ENCODE measurements at places on chromosomes 7 and 10. TPM values are rescaled to one million over a fixed set of nuclear protein-coding genes. Genes with fewer than 3 reads are reported as not detected.
A peak's percentile ranks its signal among the peaks of the same experiment; 100 is the strongest.

- DNase-seq = no peak
Measured at GRCh38 chr7:30700941-30701340, 18.7 kb upstream of the CRHR2 start.

DNA sequence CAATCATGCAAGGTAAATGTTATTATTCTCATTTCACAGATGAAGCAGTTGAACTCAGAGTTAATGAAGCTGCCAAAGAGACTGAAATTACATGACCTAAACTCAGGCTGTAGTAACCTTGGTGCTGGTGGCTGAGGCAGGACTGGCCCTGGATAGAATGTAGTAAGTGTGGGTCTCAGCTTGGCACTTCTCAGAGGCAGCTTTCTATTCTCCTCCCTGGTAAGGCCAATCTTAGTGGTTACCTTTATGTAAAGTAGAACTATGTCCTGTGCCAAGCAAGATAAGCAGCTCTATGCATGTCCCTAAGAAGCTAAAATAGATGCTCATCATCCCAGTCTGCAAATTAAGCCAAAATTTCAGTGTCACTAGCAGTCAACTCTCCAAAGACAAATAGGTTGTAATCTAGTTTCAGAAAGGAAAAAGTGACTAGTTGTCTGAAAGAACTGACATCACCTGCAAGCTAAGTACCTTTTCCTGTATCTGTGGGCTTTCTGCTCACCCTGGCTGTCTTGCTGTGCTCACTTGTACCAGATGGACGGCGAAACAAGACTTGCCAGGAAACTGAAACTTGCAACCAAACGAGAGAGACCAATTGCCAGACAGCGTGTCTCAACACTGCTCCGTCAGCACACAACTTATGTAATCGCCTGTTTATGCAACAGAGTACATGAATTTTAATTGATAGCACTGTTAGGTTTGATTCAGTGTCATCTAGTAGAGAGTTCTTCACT lies 43.7 kb downstream of the CH25H start:
- DNase-seq = no peak

GRCh38 chr10:35635576-35635975 lies 6.5 kb downstream of the FZD8 start:
- peak; percentile 74 for DNase-seq

GNAT3 gene
- polyA plus RNA-seq = not detected

DNA sequence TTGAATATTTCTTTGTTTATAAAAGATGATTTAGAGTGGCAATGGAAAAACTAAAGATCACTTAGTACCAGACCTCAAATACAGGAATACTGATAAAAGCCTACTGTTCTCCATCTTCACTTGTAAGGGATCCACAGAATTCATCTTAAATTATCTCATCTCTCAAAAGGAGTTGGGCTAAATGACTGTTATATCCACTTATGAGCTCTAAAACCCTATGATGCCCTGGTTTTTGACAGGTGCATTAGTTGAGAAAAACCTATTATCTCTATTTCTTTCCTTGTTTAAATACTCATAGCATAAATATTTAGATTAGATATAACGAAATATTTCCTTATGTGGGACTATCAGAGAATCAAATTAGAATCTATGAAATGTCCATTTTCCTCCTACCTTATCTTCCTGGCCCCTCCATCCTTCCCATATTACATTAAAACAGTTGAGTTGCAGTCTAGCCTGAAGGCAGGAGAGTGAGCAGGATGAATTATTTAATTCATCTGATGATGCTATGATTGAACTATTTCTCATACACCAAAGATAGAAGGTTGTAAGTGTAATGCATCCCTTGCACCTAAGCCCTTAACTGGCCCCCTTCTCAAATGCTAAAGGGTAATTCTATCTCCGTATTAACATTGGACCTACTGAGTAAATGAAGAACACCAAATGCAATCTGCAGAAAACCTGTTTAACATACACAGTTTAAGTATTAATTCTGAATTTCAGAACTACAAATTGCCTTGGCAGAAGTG lies 29.7 kb downstream of the PPP3CB start:
- no peak for DNase-seq

DNA sequence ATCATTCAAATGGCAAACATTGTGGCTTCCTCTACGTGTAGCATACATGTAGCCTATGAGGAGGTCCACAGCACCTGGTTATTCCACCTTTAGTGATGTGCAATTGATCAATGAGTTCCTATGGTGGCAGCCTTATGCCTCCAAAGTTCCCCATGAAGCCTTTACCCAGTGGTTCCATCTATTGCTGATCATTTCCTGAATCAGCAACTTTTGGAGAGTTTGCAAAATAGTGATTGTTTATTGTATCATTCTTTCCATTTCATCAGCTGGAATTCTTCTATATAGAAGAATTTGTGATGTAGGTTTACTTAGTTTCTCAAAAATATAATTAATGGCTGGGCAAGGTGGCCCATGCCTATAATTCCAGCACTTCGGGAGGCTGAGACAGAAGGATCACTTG lies 380.2 kb upstream of the MKI67 start:
- no peak for DNase-seq

DNA sequence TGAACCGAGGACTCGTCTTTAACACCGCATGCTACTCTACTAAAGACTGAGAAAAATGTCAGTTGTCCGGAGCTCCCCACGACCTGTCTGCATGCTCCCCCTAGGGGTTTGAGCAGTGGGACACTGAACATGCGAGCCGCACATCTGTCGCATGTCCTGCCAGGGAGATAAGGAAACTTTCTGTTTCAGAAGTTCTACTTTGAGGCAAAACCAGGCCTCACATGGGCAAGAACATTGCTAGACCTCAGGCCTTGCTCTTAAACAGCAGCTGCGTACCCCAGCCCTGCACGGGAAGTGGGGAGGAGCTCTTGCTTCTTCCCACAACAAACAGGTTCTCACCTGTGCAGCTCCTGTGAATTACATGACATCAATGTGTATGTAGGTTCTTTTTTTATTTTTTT lies 30.3 kb upstream of the HERPUD2 start:
- no peak for DNase-seq

GRCh38 chr10:96585736-96586418 lies 935 bp downstream of the TM9SF3 start:
- peak; percentile 7 for DNase-seq

DNA sequence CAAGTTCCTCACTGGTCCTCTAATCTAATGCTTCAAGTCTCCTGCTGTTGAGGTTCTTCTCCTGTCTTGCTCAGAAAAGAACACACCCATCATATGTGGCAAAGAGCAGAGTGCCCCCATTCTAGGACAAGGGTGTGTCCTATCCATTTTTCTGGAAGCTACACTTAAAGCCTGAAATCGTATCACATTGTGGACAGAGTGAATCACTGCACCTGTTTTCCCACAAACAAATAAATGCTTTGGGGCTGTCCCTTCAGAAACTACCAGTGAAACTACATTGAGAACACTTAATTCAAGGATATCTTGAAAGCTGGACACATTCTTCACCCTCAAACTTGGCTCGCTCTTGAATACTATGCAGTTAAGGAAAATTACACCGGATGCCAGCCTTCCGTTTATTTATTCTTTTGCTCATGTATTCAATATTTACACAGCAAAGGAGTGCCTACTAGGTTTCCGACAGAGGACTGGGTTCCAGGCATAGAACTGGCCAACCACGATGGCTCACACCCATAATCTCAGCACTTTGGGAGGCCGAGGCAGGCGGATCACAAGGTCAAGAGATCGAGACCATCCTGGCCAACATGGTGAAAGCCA lies 473.0 kb downstream of the GALNT17 start:
- no peak for DNase-seq

DNA sequence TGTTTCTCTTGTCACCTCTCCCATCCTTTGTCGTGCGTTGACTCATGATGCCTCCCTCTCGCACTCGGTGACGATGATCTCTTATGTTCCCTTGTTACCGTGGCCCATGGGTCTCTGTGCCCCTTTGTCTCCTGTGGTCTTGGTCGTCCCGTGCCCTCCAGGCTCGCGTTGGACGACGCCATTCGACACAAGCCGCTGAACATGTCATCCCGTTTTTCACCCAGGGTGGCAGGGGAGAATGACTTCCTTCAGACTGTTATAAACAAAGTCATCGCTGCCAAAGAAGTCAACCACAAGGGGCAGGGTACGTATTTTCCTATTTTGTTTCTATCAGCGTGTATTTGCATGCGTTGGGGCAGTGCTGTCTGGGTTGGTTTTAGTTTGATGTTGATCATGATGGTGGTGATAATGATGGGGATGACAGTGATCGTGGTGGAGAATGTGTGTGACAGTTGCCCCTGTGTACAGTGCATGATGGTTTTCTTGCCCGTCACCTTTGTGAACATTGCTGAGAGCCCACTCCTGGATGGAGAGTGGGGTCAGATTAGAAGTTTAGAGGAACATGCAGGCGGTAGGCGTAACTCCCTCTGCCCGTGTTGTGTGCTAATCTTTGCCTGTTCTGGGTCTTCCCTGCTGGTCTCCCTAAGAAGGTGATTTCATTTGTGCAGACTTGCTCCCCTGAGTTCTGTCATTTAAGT lies 107.0 kb downstream of the DOCK1 start:
- DNase-seq = no peak

- no peak for DNase-seq
Measured at GRCh38 chr7:95028683-95029082, 121.3 kb downstream of the PPP1R9A start.

USP54 gene
- 4.0 TPM for polyA plus RNA-seq

DNA sequence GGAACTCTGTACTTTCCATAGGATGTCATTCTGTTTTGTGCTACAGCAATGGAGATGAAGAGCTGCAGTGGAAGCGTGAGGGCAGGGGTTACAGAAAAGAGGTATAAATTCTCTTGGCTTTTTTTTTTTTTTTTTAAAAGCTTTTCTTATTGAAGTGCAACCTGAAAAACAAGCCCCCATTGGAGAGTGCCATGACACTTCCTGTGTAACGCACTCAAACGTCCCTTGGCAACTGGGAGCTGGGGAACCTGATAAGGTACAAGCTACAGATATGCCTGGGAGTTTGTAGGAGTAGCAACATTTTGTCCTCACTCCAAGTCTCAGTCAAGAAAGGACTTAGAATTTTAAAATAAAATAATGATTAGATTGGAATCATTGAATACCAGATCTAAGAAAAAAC lies 512.1 kb downstream of the RPS24 start:
- DNase-seq = no peak

GRCh38 chr7:157037028-157037427 lies 26.6 kb upstream of the MNX1 start:
- DNase-seq = no peak

TRPV5 gene
- polyA plus RNA-seq = not detected

TRAPPC14 gene
- polyA plus RNA-seq = 15.9 TPM

All from IMR-90 (cell line).